OCI-LY7 (cell line): ENCODE measurements at places on chromosomes 11 and 22.

GRCh38 chr11:116122697-116123472 lies 618.7 kb upstream of the CADM1 start:
- DNase-seq, result no peak

- no peak for DNase-seq
These were observed 827 bp downstream of the GSC2 start for GRCh38 chr22:19149047-19149883.

- DNase-seq, result no peak
These were observed 47.6 kb upstream of the GCAT start for GRCh38 chr22:37760152-37760551.

GRCh38 chr11:62656796-62657429 lies 3.8 kb upstream of the INTS5 start:
- DNase-seq, result no peak

DNA sequence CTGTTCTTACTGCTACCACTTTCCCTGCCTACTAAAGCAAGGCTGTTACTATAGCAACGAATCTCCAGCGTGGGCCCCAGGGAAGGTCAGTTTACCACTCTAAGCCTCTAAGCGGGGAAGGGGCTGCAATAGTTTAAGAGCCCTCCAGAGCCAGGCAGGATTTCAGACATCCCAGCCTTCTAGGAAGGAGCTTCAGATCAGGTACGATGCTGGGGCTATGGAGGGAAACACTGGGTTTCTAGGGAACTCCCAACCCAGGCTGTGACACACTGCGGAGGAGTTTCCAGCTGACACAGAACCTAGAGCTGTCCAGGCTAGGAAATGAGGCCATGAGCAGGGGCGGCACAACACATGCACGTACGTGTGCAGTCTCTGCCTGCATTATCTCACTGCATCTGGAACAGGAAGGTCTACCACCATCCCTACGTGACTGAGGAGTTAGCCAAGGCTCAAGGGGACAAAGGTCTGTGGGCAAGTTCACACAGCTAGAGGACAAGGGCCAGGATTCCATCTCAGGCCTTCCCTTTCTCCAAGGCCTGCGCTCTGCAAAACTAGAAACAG lies 20.4 kb downstream of the HPS4 start:
- no peak for DNase-seq

GRCh38 chr22:25067851-25068421 lies 115.4 kb downstream of the KIAA1671 start:
- DNase-seq, result no peak

DNA sequence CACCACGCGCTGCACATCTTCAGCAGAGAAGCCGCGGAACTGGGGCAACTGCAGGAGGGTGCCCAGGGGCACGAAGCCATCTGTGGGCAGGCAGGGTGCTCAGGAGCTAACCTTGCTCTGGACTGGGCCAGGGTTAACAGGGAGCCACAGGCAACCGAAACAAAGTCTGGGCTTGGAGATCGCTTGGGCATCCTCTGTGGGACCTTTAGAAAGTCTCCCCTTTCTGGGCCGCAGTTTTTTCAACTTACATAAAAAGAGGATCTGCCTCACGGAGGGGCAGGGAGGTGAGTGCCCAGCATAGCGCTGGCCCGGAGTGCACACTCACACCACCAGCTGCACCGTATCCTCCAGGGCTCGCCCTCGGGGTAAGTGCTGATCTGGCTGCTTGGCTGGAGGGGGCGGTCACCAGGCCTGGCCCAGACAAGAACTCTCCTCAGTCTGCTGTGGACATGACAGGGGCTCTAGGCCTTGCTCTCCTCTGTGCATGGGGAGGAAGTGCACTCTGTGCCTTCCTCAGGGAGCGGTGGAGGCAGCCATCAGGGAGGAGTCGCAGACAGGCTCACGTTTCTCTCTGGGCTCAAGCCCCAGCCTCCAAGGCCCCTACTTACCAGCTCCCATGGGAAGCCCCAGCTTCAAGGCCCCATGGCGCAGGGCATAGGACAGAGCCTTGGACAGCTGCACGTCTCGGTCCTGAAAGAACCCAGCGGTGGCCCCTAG lies 937 bp downstream of the TRPT1 start:
- DNase-seq, result no peak

DNA sequence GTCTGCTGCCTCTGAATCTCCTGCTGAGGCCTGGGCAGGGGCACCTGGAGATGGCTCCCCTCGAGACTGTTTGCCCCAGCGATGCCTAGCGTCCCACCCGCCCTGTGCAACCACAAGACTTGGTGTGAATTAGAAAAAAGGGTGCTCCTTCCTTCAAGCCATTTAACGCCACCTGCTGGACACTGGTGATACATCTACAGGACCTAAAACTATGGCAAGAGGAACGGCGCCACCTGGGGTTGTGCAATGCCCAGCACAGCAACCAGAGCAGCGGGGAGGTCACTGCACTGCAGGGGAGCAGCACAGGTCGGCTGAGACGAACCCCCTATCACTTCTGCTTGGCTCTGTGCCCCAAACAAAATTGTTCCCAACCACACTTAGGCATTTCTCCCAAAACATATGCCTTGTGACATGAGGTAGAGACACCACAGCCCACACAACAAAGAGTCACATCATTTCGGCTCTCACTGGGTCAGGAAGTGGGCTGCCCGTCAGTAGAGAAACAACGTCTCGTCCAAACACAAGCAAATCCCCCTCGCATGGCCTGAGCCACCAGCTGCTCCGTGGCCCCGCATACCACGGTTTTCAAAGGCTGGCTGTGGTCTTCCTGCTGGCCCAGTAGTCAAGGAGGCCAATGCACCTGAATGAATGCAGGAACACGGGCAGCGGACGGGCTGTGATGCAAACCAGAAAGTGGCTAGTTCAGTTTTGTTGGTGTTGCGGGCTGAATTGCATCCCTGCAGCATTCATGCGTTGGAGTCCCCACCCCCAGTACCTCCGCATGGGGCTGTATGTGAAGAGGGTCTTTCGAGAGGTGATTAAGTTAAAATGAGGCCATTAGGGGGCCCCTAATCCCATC lies 171.9 kb downstream of the SHANK2 start:
- peak; percentile 68 for DNase-seq

DNA sequence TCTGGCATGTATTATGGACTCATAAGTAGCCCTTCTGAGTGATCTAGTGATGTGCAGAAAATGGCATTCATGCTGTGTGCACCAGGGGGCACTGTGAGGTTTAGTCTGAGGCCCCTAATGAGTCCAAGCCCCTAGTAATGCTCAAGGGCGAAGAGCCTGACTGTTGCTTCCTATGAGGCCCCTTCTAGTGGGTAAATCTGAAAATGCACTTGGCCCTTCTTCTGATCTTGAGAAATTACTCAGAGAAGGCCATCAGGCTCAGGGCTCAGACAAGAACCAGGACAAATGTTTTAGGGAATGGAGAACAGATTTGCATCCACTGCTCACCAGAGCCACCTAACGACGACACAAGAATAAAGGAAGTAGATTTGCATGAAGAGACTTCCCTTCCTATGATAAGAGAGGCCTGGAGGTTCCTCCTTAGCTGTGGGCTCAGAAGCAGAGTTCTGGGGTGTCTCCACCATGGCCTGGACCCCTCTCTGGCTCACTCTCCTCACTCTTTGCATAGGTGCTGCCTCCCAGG lies 75.8 kb downstream of the GGTLC2 start:
- peak; percentile 91 for DNase-seq

DNA sequence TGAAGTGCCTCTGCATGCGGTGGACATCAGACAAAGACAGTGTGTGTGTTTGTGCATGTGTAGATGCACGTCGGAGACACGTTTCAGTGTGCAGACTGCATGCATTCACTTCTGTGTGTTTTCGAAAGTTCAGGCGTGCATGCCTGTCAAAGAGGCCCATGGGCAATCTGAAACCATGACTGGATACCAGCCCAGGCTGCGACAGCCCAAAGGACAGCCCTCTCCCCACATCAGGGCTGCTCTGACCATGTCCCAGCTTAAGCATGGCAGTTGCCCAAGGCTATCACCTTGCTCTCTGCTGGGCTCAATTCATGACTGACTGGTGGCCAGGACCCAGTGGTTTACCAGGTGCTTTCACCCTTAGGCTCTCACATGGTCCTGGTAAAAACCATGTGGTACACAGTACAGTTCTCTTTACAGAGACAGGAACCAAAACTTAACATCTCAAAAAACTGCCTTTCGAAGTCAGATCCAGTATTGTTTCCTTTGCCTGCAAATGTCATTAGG lies 423.7 kb upstream of the CADM1 start:
- peak; percentile 29 for DNase-seq

DNA sequence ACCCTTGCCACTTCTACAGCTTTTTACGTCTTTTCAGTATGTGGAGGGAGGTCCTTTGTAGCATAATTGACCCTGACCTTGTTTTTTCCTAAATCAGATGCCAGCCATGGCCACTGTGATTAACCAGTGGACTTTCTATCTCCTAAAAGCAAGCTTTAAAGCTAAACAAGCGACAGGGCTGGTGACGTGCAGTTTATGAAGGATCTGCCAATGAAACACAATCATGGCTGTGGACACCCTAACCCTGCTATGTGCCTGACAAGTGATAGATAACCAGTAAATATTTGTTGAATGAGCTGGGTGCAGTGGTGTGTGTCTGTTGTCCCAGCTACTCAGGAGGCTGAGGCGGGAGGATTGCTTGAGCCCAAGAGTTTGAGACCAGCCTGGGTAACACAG lies 64.2 kb downstream of the LIF start:
- DNase-seq, result no peak

- DNase-seq, result no peak
These were observed 88.3 kb downstream of the OSBP2 start for GRCh38 chr22:30783021-30783420.

- DNase-seq, result no peak
These were observed 69.2 kb upstream of the RRM1 start for GRCh38 chr11:4025248-4025966.

GRCh38 chr11:43736502-43737200 lies 56.1 kb downstream of the HSD17B12 start:
- DNase-seq, result no peak

DNA sequence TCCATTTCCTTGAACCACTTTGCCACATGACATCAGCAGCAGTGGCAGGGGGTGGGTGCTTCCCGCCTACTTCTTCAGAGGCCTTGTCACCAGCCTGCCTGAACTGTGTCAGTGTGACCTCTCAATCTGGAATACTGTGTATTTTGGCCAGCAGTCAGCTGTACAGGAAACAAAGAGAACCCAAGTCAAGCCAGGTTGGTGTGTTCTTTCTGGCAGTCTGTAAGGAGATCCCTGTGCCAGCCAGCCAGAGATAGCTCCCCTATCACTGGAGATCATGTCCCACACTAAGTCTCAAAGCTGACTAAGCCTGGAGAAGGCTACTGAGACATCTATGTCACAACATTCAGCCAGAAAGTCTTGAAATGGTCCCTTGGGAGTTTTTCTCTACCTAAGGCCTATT lies 142.1 kb downstream of the TRPC6 start:
- no peak for DNase-seq

GRCh38 chr11:66418168-66418985 lies 2.5 kb upstream of the NPAS4 start:
- peak; percentile 64 for DNase-seq

DNA sequence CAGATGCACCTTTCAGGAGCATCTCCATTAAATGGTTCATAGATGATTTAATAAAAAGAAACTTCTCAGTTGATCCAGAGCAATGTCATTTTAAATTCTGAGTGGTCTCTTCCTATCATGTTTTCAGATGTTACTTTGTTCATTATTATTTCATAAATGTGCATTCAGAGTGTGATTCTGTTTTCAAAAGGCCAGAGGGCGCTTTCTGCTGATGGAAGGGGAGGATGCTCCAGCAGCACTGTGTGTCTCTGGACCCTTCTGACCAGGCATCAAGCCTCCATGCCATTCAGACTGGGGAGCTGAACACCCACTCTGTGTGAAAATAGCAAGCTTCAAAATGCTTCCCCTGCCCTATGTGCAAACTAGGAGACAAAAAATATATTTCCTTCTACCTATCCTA lies 23.9 kb upstream of the CRTAM start:
- no peak for DNase-seq

DNA sequence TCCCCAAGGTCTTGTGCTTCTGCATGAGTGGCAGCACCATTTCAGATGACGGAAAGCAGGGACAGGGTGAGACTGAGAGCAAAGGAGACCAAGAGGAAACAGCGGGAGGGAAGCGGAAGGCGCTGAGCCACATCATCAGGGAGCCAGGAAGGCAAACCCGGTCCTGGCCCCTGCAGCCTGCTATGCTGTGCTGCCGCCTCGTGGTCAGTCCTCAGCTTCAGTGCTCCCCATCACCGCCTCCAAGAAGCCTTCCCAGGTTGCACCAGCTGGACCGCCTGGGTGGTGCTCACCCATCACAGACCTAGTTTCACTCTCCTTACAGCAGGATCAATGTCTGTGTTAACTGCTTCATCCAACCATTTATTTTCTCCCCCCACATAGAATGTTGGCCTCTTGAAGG lies 73.0 kb upstream of the PHF21B start:
- DNase-seq, result no peak

- no peak for DNase-seq
These were observed 172.0 kb upstream of the ARHGAP42 start for GRCh38 chr11:100515087-100515486.

GRCh38 chr22:37287550-37287951 lies 5.2 kb downstream of the CYTH4 start:
- no peak for DNase-seq

GRCh38 chr11:107931206-107931605 lies 3.0 kb downstream of the RAB39A start:
- no peak for DNase-seq

GRCh38 chr11:61033417-61033816 lies 61.9 kb downstream of the CD6 start:
- DNase-seq, result no peak

- DNase-seq, result no peak
These were observed 34.9 kb upstream of the PICALM start for GRCh38 chr11:86103808-86104207.

- DNase-seq, result peak; percentile 31
These were observed 1.4 kb downstream of the USP47 start for GRCh38 chr11:11843211-11843621.

- no peak for DNase-seq
These were observed 679.9 kb downstream of the KCNA4 start for GRCh38 chr11:29336727-29337575.
